Activated T-helper 1 cell treated with anti-CD3 and anti-CD28 coated beads, Interleukin-2, amount 50 U/mL, for 16 hours (primary cell): ENCODE measurements at places on chromosomes 6 and 20.

- DNase-seq: no peak
Observed at GRCh38 chr6:170178561-170179477, 112.1 kb downstream of the DLL1 start.

- DNase-seq: no peak
Observed at GRCh38 chr6:467671-468082, 76.1 kb downstream of the IRF4 start.

- DNase-seq: no peak
Observed at GRCh38 chr20:2559651-2560050, 23.3 kb downstream of the TMC2 start.

DNA sequence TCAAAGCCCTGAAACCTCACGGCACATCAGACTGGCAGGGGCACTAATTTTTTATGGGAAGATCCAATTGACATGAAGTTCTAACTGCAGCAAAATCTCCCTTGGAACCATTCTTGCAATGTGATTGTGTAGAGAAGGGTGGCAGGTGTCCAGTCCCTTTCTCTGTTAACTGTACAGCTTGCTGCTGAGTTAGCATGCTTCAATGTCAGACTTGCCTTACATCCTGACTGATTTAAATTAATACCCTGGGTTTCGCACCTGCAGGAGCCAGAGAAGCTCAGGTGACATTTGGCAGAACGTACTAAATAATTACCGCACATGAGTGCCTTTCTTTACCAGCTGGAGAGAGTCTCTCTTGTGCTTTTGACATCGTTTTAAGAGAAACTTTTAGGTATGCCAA is 123.0 kb downstream of the DOK5 start:
- no peak for DNase-seq

GRCh38 chr6:32149092-32149755 is 2.5 kb downstream of the PRRT1 start:
- DNase-seq: no peak

DNA sequence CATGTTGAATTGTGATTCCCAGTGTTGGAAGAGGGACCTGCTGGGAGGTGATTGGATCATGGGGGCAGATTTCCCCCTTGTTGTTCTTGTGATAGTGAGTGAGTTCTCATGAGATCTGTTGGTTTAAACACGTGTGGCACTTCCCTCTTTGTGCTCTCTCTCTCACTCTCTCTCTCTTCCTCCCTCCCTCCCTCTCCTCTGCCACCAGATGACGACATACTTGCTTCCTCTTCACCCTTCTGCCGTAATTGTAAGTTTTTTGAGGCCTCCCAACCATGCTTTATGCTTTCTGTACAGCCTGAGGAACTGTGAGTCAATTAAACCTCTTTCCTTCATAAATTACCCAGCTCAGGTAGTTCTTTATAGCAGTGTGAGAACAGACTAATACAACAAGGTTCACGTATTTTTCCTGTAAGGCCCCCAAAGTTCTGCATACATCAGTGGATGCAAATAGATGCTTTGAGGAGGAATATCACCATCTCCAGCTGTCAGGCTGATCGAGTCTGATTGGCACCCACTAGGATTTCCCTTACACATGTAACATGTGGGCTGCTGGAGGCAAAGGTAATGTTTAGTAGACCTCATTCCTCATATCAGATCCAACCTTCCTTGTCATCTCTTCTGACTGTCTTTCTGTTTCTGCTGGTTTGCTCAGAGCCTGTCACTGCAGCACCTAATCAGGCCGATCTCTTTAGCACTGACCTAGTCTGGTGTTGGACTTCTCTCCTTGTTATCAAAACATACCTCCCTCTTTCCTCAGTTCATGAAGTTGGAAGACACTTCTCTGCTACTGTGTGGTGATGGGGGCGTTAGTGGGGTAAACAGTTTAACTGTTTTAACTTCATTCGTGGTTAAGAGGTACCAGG is 54.3 kb upstream of the BACH2 start:
- no peak for DNase-seq

DNA sequence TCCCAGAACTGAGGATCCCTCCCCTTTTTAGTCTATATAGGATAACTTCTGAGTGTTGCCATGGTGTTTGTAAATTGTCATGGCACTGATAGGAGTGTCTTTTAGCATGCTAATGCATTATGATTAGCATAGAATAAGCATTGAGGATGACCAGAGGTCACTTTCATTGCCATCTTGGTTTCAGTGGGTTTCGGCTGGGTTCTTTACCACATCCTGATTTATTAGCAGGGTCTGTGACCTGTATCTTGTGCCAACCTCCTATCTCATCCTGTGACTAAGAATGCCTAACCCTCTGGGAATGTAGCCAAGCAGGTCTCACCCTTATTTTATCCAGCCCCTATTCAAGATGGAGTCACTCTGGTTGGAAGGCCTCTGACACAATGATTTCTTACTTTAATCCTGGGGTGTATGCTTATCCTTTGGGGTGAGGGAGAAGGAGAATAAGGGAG is 19.6 kb downstream of the WFDC2 start:
- DNase-seq: no peak

DNA sequence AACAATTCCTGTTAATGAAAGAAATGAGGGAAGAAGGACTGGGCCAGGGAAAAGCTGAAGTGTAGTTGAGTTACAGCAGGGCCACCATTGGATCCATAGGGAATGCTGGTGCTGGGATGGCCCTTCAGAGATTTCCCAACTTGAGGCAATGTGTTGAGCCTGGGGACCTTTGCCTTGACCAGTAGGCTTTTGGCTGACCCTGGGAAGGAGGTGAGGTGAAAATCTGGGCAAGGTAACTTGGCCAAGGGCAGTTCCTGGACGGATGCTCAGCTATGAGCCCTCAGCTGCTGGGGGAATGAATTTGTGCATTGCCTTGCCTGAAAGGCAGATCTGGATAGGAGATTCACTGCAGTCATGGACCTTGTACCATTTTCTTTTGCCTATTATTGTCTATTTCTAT is 20.4 kb downstream of the UTRN start:
- DNase-seq: no peak

DNA sequence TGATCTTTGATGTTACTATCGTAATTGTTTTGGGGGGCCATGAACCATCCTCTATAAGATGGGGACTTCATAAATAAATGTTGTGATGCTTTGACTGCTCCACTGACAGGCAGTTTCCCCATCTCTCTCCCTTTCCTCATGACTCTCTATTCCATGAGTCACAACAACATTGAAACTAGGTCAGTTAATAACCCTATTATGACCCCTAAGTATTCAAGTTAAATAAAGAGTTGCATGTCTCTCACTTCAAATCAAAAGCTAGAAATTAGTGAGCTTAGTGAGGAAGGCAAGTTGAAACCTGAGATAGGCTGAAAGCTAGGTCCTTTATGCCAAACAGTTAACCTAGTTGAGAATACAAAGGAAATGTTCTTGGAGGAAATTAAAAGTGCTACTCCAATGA is 491.0 kb downstream of the HAO1 start:
- no peak for DNase-seq

DNA sequence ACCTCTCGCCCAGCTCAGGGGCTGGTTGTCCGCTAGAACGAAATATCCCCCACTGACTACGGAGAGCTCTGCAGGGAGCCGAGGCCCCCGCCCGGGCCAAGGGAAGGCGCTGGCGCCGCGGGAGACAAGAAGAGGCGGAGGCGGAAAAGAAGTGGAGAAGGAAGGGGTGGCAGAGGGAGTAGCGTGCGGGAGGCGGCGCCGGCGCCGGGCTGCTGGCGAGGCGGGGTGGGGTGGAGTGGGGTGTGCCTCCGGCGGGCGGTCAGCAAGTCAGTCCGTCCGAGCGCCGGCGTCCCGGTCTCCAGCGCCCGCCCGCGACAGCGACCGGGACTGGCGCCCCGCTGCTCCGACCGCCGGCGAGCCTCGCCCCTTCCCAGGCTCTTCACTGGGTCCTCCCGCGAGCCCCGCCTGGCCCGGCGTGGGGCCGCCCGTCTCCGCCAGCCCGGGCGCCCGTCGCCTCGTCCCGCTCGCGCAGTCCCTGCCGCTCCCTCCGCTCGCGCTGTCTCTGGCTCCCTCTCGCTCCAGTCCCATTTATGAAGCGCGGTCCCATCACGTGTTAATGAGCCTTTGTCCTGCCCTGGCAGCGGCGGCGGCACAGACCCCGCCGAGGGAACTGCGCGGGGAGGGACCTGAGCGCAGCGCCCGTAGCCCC is at the start of gene CNR1:
CNR1 (minus strand) TSS at position 504 of the 649 bp plus-strand sequence. CDS start 21,073 bp downstream, outside the sequence.
- no peak for DNase-seq

DNA sequence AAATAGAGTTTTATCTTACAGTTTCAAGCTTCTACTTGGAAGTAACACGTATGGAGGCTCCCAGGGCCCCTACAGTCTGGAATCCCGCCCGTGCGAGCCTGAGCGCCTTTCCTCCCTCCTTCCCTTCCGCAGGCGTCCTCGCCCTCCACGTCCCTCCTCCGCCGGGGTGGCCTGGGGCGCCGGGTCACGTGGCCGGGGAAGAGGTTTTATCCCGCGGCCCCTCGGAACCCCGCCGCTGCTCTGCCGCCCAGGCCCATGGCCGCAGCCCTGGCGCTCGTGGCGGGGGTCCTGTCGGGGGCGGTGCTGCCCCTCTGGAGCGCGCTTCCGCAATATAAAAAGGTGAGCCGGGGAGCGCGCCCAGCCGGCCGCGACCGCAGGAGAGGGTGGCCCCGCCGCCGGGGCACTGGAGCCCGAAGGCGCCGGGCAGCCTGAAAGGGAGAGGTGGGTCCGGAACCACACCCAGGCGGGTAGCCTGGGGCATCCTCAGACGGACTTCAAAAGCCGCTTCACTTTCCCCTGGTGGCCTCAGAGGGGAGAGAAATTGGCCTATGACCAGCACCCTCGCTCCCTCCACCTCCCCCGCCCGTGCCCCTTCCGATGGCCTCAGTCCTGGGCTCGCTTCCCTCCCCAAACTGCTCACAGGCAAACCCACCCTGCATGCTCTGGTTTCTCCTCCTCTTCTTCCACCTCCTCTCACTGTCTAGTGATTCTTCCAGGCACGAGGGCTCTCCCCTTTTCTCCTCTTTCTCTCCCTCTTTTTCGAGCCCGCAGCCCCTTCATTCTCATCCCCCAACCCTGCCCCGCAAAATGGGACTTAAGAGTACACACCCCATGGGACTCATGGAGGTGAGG is at the start of gene CLPSL2:
CLPSL2 (plus strand) TSS at position 235 of the 852 bp plus-strand sequence; CDS start at position 256, 21 bp downstream.
- no peak for DNase-seq

- no peak for DNase-seq
Observed at GRCh38 chr20:59004763-59005522, 2.1 kb downstream of the CTSZ start.

DNA sequence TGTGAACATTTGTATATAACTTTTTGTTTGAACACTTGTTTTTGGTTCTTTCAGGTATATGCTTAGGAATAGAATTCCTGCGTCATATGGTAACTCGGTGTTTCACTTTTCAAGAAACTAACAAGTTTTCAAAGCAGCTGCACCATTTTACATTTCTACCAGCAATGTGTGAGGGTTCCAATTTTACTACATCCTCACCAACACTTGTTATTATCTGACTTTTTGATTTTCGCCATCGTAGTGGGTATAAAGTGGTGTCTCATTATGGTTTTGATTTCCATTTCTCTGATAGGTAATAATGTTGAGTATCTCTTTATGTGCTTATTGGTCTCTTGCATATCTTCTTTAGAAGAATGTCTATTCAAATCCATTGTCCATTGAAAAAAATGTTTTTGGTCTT is 39.6 kb upstream of the MROH8 start:
- DNase-seq: no peak

GRCh38 chr6:44232676-44233566 is 9.5 kb downstream of the SLC29A1 start:
- no peak for DNase-seq

DNA sequence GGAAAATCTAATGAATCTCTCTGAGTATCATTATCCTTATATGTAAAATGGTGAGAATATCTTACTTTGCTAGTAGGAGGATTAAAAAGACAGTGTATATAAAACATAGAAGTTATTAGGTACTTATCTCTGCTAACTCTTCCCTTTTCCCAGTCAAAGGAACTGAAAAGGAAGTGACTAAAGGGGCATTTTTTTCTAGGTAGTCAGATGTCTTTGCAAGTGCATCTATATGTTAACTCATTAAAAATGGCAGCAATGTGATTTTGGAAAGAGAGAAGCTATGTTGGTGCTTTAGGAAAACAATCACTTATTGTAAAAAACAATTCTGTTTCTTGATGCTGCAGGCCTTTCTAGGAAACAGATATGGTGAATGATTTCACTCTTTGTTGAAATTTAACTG is 180.9 kb downstream of the SAMD5 start:
- no peak for DNase-seq

DNA sequence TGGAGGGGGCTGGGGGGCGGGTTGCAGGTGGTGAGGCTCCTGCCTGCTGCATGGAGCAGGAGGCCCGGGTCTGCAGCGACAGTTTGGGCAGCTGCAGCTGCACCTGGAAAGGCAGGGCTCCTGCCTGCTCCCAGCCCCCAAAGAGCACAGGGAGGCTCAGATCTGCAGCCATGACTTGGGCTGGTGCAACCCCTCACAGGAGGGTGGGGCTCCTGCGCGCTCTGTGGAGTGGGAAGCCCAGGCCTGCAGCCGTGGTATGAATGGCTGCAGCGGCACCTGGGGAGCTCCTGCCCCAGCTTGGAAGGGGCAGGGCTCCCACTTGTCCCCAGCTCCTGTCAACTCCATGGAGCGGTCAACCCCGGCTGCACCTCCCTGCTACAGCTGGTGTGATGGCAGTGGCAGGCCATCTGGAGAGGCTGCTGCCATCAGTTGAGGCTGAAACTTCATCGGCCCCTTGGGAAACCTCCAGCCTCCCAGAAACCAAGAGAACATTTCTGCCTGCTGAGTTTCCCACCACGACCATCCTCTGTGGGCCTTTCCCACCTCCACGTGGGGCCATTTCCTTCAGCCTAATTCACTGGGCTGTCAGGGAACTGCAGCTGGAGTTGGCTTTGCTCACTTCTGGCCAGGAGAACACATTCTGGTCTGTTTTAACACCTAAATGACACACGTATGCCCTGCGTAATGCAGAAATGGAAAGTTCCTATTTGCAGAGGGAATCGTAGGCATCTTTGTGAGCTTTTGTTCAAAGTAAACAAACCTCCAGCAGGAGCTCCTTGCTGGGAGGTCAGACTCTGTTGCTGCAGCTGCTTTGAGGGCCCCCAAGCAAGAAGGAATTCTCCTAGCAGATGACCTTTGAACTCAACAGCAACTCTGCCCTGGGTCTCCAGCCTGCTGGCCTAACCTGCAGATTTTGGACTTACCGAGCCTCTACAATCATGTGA is 429.0 kb downstream of the PREX1 start:
- DNase-seq: no peak

- no peak for DNase-seq
Observed at GRCh38 chr6:134994431-134994830, 44.5 kb upstream of the ALDH8A1 start.

DNA sequence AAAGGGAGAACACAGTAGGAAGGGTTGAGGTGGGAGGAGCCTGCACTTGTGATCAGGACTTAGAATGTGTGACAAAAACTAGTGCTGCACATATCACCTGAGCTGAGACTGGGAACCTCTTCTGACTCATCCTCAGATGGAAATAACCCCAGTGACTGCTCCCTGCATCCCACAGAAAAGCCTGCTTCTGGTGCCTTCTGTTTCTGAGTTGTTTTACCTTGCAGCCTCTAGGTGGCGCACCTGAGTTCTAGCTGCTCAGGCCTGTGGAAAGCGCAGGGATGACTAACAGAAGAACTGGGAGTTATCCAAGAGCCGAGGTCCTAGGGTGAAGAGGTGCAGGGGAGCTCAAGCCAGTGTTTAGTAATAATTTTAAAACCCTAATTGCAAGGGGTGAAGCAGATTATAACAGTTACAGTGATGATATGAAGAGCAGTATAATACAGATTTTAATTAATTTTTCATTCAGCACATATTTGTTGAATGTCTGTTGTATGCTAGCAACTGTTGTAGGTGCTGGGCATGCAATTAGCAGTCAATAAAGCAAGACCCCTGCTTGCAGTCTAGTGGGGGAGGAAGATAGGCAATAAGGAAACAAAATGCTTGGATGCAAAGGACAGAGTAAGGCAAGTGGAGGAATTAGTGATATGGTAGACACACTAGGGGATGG is 302.5 kb downstream of the DHX35 start:
- no peak for DNase-seq

GRCh38 chr6:15073344-15073789 is 172.5 kb upstream of the JARID2 start:
- no peak for DNase-seq
